ENCODE measurements at places on chromosomes 4 and X.

- DNase-seq = no peak
Measured at GRCh38 chrX:53262918-53263394, 18.4 kb downstream of the IQSEC2 start.

DNA sequence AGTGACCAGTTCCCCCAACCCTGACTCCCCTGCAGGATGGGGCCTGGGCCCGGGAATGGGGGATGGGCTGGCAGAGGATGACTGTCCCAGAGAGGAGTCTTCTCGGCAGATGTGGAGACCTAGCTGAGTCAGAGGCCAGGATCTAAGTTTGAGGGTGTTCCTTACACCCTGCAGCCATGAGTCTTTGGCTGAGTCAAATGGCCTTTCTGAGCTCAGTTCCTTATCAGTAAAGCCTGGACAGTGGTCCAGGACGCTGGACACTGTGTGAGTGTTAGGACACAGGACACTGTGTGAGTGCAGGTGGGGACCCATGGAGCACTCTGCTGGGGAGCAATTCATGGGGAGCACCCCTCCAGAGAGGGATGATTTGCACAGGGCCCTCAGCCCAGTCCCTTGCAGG, 5.0 kb downstream of the IL9R start:
- no peak for DNase-seq

- DNase-seq = no peak
Measured at GRCh38 chrX:101415180-101416145, 7.4 kb downstream of the HNRNPH2 start.

DNA sequence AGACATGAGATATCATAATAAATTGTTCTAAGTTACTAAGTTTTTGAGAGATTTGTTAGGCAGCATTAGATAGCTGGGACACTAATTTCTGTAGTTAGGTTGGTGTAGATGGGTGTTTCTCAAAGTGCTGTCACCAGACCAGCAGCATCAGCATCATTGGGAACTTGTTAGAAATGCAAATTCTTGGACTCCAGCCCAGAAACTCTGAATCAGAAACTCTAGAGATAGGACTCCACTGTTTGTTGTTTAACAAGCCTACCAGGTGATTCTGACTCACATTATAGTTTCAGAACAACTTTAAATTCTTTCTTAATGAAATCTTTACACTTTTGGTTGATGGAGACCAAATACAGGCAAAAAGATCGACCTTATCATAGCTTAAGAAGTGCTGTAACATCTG, 173.7 kb downstream of the PABPC4L start:
- no peak for DNase-seq

- no peak for DNase-seq
Measured at GRCh38 chr4:81410680-81411079, 61.0 kb downstream of the RASGEF1B start.

DNA sequence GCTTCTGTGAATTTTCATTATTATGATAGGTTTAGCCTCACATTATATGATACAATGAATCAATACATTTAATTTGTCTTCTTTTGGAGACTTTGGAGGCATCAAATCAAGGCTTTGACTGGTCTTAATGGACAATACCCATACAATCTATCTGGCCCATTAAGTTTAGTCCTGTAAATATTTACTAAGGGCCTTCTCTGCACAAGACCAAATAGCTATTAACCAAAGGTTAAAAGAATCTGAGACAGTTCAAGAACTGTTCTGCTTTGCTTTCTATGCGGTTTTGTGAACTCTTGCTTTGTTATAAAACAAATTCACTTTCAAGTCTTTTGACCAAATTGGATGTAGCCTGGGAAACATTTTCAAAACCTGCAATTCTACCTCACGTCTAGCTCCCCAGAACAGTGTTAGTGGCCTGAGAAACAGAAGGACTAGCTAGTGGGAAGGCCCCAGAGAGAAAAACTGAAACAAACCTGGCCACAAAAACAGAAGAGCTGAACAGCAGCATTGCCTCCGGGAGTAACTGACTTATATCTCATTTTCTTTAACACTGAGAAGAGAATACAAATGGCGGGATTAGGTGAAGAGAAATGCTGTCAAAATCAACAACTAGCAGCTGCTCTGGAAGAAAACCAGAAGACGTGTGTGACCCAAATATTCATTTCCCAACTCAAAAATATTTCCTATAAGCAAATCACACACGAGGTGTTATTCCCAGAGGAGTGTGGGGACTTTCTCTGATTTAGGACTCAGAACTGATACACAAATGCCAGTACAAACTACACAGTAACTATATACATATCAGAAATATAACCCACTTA, 548 bp downstream of the TLR1 start:
- DNase-seq = no peak

- DNase-seq = no peak
Measured at GRCh38 chrX:139640259-139640658, 67.7 kb downstream of the MCF2 start.

DNA sequence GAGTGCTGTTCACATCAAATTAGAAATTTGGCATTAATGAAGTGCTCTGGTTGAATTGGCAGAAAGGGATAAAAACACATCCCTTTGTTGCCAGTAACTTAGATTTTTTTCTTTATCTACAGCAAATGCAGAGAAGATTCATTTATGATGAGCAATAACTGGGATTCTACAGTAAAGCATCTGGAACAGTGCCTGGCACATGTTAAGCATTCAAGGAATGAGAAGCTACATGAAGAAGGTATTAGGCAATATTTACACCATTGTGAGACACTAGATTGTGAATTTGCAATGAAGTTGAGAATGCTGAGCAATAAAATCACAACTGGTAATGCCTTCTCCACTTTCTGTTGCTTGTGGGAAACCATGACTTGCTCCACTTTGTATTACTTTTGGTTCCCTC, 33.5 kb downstream of the PCDH19 start:
- no peak for DNase-seq

- DNase-seq = no peak
Measured at GRCh38 chr4:1323280-1323634, 23.8 kb upstream of the UVSSA start.

DNA sequence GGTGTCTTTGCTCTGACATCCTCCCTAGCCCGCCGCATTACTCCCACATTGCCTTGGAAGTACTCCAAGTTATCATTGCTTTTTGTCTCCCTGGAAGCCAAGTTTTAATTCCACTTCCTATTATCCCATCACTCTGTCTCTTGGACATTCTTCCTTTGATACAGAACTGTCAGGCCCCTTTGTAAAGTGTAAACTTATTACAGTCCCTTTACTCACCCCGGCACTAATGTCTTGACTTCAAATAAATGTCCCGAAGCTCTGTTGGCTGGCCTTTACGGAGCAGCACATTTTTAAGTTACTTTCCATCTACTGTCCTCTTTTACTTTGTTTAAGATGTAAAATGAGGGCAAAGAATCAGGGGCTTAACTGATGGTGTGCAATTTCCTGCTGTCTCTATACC, 223.5 kb upstream of the IGFBP7 start:
- DNase-seq = no peak

GRCh38 chr4:54568184-54568583, 89.6 kb upstream of the KIT start:
- no peak for DNase-seq

- no peak for DNase-seq
Measured at GRCh38 chr4:1597021-1597931, 86.8 kb downstream of the FAM53A start.
